ENCODE measurements at places on chromosomes 3 and 15. TPM values are rescaled to one million over a fixed set of nuclear protein-coding genes. Genes with fewer than 3 reads are reported as not detected.

DNA sequence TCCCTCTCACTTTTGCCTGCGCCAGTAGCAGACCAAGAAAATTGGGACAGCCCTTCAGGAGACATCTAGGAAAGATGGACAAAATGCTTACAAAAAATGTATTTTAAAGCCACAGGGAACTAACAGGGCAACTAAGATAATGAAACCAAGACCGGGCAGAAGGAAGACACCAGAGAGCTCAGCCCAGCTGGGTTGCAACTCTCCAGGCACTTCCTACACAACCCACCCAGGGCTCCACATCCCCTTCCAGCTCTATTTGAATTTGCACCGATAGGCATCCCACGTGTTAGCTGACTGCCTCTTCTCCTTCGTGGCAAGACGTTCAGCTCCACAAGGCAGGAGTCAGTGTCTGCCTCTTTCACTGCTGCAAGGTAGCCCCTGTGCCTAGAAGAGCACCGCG lies 6.6 kb upstream of the ATP10A start:
- peaks cover 2% of the 10 kb centered on the region for H3K4me1 ChIP-seq
- no peak overlapping the region for H3K4me3 ChIP-seq
- no peak for DNase-seq
- H3K36me3 ChIP-seq: no peaks in the 10 kb centered on the region
- H3K27me3 ChIP-seq: peaks cover 14% of the 10 kb centered on the region

DNA sequence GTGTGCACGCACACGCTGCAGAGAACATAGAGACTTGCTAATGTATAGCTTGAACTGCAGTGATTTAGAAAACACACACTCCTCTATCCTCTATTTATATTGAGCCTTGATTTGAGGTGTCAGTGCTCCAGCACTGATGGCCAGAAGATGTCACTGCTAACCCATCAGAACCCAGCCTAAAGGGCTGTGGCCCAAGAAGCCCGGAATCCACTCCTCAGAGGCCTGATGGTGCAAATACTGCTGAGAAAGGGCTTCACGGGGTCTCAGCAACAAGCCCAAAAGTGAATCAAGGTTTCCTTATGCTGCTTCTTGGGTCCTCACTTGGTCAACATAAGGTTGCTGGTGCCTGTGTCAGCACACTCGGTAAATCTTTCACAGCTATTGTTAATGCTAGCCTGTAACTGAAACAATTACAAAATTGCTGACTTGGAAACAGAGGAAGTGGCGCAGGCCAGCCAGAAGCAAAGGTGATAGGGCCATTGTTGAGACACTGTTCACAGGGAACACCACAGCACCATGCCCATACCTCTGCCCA lies 60.3 kb downstream of the HEG1 start:
- H3K27ac ChIP-seq: no peak overlapping the region
- peak; percentile 21 for DNase-seq
- H3K27me3 ChIP-seq: no peaks in the 10 kb centered on the region
- H3K4me1 ChIP-seq: peaks cover 5% of the 10 kb centered on the region

Gene BFSP2
- total RNA-seq: 1.3 TPM

Gene CADPS
- not detected for total RNA-seq

GRCh38 chr3:184171562-184171961 lies 3.1 kb upstream of the AP2M1 start:
- no peak overlapping the region for H3K27ac ChIP-seq
- no peak for DNase-seq
- peaks cover 49% of the 10 kb centered on the region for H3K36me3 ChIP-seq
- H3K4me1 ChIP-seq: peaks cover 22% of the 10 kb centered on the region

DNA sequence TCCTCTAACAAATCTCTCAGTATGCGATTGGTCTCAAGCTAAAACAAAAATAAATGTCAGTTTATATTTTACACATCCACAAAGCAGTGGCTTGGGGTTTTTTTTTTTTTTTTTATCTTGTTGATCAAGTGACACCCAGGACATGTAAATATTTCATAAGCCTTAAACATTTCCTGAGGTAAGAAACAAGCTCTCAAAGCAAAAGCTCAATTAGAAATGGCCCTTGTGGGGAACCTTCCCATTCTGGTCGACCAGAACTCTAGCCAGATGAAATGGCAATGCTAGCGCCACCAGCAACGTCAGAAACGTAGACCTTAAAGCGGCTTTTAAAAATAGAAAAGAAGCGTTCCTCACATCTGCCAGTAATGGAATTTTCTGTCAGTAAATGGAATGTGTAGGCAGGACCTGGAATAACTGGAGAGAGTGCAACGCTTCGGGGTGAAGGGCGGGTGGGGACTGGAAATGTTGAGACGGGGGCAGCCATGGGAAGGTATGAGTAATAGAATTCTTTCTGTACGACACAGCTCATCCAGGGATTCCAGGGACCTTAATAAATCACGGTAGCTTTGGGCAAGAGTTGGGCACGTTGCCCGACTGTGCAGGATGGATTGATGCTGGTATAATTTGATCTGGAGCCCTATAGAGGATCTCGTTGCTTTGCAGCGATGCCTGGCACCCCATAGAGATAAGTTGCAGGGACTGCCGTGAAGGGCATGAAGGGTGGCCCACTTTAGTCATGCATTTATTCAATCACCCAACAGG lies 44.4 kb downstream of the BTD start:
- no peaks in the 10 kb centered on the region for H3K27me3 ChIP-seq
- no peak overlapping the region for H3K4me3 ChIP-seq
- no peak for DNase-seq
- H3K27ac ChIP-seq: no peak overlapping the region
- H3K36me3 ChIP-seq: peaks cover 22% of the 10 kb centered on the region
- H3K4me1 ChIP-seq: peaks cover 45% of the 10 kb centered on the region

- H3K27ac ChIP-seq: no peak overlapping the region
- H3K36me3 ChIP-seq: peaks cover 58% of the 10 kb centered on the region
- DNase-seq: no peak
- peaks cover 9% of the 10 kb centered on the region for H3K4me1 ChIP-seq
Observed at GRCh38 chr3:179768080-179768479, 115.2 kb downstream of the USP13 start.

DNA sequence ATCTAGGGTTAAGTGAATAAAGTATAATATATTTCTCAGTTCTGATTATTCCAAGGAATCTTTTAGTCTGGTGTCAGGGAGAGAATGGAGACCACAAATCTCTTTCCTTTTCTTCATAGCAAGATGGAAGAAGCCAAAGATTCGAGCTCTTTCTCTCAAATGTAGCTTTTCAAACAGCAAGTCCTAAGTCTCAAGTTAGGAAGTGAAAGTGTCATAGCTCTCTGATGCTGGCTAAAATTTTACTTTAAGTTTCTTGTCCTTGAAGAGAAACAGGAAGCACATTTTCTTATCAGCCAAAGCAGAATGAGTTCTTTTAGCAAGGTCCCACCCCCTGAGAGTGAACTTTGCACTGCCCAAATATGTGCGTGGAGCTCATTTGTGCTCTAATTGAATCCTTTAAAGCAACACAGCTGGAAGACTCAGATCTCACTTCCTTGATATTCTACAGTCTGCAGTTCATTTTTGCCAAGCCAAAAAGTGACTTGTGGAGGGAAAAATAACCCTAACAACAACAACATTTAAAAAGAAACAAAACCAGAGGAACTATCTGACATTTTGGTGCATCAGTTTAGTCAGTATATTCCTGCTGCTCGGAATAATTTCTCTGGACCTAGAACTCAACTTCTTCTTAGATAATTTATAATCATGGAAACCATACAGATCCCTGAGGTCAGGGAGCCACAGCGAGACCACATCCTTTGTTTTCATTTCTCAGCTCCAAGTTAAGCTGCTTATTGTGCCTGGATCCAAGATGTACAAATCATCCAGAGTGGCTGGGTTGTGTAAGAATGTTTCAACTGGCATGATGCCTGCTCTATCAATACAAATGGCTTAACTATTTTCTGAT lies 238.7 kb upstream of the P2RY1 start:
- H3K4me3 ChIP-seq: peak overlapping the region; percentile 79
- peak overlapping the region; percentile 98 for H3K27ac ChIP-seq
- no peak for DNase-seq
- H3K36me3 ChIP-seq: no peaks in the 10 kb centered on the region
- no peaks in the 10 kb centered on the region for H3K27me3 ChIP-seq
- H3K4me1 ChIP-seq: peaks cover 29% of the 10 kb centered on the region

Gene OXTR
- 2.5 TPM for total RNA-seq

Gene CEMIP
- 0.51 TPM for total RNA-seq

Measured in activated B cell treated with CpG ODN at 0.5 μM for 24 hours (primary cell).